NCI-H2029 treated with DMSO at 0.1 percent for 48 hours (cell line): ENCODE measurements at places on chromosomes 13 and 19.

DNA sequence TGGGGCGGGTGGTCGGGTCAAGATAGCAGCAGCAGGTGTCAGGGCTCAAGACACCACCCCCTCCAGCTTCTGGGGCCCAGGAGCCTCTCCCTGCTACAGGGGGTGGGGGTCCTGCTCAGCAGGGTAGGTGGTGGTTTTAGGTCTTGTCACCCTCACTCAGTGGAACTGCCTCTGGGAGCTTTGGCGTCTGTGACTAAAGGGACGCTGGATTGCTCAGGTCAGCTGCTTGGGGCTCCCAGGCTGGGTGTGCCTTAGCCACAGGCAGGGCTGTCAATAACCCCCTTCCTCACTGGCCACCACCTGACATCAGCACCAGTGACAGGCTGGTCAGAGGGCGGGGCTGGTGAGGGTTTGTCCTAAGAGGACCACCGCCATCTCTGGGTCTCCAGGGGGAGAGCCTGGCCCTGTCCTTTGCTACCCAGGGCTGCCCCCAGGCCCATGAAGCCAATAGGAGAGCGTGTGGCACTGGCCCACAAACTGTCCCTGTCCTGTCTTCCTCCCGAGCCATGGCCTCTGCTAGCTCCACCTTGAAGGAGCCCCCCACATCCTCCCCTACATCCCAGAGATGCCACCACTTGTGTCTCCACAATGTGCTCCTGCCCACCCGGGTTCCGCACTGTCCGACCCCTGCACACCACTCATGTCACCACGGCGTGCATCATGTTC, 36.4 kb downstream of the MAU2 start:
- no peak for DNase-seq

DNA sequence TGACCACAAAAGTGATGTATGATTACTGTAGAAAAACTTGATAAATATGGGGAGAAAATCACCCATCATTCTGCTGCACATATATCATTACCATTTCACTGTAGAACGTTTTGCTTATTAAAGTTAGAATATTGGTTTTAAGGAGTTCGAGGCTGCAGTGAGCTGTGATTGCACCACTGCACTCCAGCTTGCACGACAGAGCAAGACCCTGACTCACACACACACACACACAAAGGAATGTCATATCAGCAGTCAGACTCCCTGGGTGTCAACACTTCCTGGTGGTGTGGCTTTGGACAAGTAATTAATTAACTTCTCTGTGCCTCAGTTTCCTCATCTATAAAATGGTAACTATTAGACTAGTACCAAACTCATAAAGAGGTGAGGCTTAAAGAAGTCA, 11.3 kb upstream of the PNMA8A start:
- no peak for DNase-seq

- no peak for DNase-seq
Measured at GRCh38 chr13:40345654-40346372, 320.6 kb downstream of the FOXO1 start.

- DNase-seq, result no peak
Measured at GRCh38 chr13:29597706-29598105, 2.2 kb upstream of the SLC7A1 start.

GRCh38 chr13:51772105-51772455, 31.9 kb downstream of the DHRS12 start:
- no peak for DNase-seq
